ENCODE measurements at places on chromosomes 3 and 15. TPM values are rescaled to one million over a fixed set of nuclear protein-coding genes. Genes with fewer than 3 reads are reported as not detected.
A peak's percentile ranks its signal among the peaks of the same experiment; 100 is the strongest.

Gene C15orf62
- 0.41 TPM for total RNA-seq

Gene BCL2A1
- not detected for total RNA-seq

Gene NAALADL2
- total RNA-seq = 9.9 TPM

Gene FBLN2
- total RNA-seq = 257 TPM

Gene GABPB1
- 11.1 TPM for total RNA-seq

Gene COL8A1
- 57.5 TPM for total RNA-seq

GRCh38 chr3:156838035-156838434 lies 11.9 kb downstream of the LEKR1 start:
- no peak for DNase-seq

DNA sequence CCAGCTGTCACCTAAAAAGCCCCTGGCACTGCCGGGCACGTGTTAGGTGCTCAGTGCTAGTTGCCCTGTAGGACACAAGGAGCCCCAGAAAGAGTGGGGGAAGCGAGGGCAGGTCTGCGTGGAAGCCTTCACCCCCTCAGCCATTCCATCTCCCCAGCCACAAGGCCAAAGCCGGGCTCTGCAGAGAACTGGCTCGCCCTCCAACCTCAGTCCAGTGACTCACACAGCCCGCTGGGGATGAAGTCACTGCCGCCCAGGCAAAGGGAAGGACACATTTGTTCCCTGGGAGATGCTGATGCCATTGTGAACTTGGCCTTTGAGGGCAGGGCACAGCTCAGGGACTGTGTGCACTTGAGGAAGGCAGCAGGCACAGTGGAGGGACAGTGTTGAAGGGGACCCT lies 48.1 kb downstream of the IQSEC1 start:
- peak; percentile 80 for DNase-seq

DNA sequence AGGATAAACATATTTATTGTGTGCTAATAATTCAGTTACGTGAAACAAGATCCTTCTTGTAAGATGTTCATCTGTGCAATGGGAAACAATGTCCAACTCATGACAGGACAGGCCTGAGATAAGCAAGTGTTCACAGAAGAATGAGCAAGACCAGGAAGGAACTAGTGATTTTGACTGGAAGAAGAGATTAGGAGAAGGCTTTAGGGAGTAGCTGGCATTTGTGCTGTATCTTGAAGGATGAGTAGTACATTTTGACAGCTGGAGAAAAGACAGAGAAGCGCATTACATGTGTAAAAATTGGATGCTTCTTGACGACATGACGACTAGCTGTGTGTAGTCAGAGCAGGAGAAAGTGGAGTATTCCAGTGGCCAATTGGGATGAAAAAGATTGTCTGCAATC lies 48.4 kb downstream of the GBE1 start:
- no peak for DNase-seq

- no peak for DNase-seq
Measured at GRCh38 chr3:114645392-114645791, 351.6 kb downstream of the TIGIT start.

GRCh38 chr3:14118400-14119381 lies 6.0 kb downstream of the CHCHD4 start:
- DNase-seq = no peak

- DNase-seq = no peak
Measured at GRCh38 chr3:138412821-138413551, 21.4 kb upstream of the ESYT3 start.

DNA sequence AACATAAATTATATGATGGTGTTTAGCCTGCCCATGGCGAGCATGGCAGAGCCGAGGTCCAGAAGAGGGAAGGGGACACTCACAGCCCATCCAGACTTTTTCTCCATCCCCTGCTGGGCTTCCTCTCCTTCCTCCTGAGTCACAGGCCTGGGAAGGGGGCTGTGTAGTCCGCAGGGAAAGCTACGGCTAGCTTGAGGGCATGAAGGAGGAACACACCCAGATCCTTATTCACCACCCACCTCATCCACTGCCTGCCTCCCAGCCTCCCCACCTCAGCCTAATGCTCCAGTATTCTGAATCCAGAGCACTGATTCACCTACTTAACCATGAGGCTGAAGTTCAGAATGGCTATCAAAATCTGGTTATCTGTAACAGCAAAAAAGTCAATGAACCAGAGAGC lies 97.8 kb downstream of the OXNAD1 start:
- no peak for DNase-seq

Data from right cardiac atrium (tissue), 5 donors.